Hepatic stellate cell (primary cell): ENCODE measurements at places on chromosomes 6 and 20.
A peak's percentile ranks its signal among the peaks of the same experiment; 100 is the strongest.

- peak; percentile 53 for DNase-seq
These were observed 1.3 kb downstream of the TAP1 start for GRCh38 chr6:32852018-32852843.

DNA sequence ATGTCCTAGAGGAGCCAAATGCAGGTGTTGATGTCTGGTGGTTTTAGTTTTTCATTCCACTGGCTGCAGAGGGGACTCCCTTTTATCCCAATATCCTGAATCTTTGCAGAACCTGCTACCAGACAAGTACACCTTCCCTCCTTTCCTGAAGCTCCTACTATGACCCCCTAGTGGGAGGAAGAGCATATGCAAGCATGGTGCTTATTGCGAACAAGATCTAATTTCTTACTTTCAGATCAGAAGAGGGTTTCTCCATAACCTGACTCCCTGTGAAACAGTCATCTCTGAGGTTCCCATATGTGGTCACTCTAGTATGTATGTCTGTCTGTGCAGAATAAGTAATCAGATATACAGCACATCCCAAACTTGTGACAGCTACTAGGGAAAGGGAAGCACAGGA lies 277.2 kb downstream of the ARHGAP18 start:
- DNase-seq = no peak

- DNase-seq = no peak
These were observed 25.1 kb downstream of the ZNFX1 start for GRCh38 chr20:49252556-49253350.

GRCh38 chr6:137958811-137959565 lies 91.9 kb downstream of the TNFAIP3 start:
- no peak for DNase-seq

- DNase-seq = no peak
These were observed 3.3 kb downstream of the PCIF1 start for GRCh38 chr20:45937765-45938164.

GRCh38 chr20:23147964-23148730 lies 62.0 kb upstream of the CD93 start:
- peak; percentile 73 for DNase-seq

- DNase-seq = peak; percentile 21
These were observed 1.9 kb downstream of the RNF217 start for GRCh38 chr6:124963831-124964763.

DNA sequence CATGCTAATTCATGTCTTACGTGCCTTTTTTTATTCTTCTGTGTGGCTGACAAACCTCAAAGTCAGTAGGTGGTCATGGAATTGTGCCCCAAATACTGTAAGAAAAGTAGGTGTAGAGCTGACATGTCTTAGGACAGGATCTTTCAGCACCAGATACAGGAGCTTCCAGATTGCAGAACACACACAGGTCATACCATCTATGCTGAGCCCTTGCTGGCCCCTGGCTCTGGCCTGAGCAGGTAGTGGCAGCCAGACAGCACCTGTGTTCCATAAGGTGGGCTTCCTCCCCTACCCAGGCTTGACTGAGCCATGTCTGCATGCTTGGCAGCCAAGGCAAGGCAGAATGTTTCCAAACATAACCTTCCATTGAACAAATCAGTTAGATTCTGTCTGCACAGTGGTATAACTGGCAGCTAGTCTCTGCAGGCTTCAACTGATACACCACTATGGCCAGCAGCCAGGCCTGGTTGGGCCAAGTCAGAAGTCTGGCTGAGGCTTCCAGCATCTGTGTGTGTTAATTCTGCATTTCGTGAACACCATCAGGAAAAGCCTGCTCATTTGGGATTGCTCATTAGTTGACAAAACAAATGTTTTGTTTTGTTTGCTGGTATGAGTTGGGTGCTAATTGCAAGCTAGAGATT lies 366.5 kb downstream of the FOXA2 start:
- no peak for DNase-seq

DNA sequence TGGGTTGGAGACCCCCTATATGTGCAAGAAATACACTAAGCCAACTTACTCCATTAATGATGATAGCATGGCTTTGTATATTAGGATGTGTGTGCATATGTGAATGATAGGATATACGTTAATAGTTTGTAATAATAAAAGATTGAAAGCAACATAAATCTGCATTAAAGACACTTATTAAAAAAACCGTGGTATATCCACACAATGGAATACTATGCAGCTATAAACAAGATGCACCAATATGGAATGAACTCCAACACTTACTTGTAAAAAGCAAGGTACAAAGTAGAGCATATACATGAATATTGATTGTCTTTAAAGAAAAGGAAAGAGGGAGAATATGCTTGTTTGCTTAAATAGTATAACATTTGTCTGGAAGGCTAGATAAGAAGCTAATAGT lies 68.0 kb downstream of the UST start:
- DNase-seq = no peak

DNA sequence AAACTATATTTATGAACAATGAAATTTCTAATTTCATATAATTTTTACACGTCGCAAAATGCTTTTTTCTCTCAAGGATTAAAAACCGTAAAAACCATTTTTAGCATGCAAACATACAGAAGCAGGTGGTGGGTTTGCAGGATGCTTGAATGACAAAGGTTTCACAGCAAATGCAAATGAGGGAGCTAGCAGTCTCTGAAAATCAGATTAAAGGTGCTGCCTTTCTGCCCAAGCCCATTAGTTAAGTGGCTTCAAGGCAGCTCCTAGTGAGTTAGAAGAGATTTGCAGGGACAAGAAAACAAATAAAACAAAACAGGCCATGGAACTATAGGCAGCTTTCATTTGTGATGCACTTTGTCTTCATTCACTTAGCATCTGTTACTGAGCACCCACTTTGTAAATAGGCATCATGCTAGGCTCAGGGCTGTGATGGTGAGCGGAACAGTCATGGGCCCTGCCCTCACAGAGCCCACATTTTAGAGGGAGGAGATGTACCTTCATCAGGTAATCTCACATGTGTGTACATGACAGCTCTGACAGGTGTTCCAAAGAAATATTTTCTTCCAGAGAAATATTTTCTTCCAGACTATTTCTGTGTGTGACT lies 29.5 kb downstream of the NAPB start:
- no peak for DNase-seq
